A549 treated with RU486 at 1 μM for 4 hours (cell line): ENCODE measurements at places on chromosomes 1 and 21. TPM values are rescaled to one million over a fixed set of nuclear protein-coding genes. Genes with fewer than 3 reads are reported as not detected.

The FHAD1 gene
- 0.35 to 0.63 TPM (median 0.51 TPM) in 5 replicates for total RNA-seq

The FCAMR gene
- not detected in 5 replicates for total RNA-seq

The GPR37L1 gene
- total RNA-seq: 0.14 to 0.19 TPM (median 0.16 TPM) in 5 replicates

The CFHR2 gene
- not detected in 5 replicates for total RNA-seq

The TEDDM1 gene
- not detected in 5 replicates for total RNA-seq

The LCE1B gene
- total RNA-seq: not detected in 5 replicates

The FALEC gene
- 0.29 to 0.46 TPM in 2 of 5 replicates, not detected in the others for total RNA-seq

The PGBD2 gene
- total RNA-seq: 3.7 to 3.9 TPM (median 3.8 TPM) in 5 replicates

The EPHA10 gene
- total RNA-seq: 0.44 to 1.2 TPM (median 0.97 TPM) in 5 replicates

The OR2T35 gene
- not detected in 5 replicates for total RNA-seq

The WDR64 gene
- not detected in 5 replicates for total RNA-seq

The RPTN gene
- total RNA-seq: not detected in 5 replicates

The GOLT1A gene
- total RNA-seq: 4.1 to 7.6 TPM (median 4.6 TPM) in 5 replicates

The PROK1 gene
- total RNA-seq: not detected in 5 replicates

The CHODL gene
- total RNA-seq: not detected in 5 replicates
